ENCODE measurements at places on chromosomes 6 and 20. TPM values are rescaled to one million over a fixed set of nuclear protein-coding genes. Genes with fewer than 3 reads are reported as not detected.

Gene MOG
- polyA plus RNA-seq = 0.22 TPM

Gene PABPC1L
- polyA plus RNA-seq = 104 TPM

Gene PPP1R16B
- 8.6 TPM for polyA plus RNA-seq

GRCh38 chr6:80321011-80321410 is 214.5 kb downstream of the BCKDHB start:
- no peak for DNase-seq

GRCh38 chr20:43736588-43737158 is 9.9 kb upstream of the GTSF1L start:
- no peak for DNase-seq

DNA sequence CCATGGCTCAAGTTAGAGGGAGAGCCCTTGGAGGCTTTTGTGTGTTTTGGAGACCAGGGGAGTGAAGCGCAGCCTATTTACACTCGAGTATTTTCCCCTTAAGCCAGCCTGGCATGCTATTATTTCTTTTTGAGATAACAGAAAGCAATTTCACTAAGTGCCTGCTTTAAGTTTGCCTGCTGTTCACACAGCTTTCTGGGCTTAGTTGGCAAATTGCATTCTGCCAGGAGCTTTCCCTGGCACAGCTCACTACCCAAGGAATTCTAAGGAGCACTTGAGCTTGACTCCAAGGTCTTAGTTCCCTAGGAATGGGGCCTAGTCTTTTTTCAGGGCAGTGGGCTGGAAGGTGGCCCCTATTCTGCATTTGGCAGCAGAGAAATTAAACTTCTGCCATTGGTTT is 19.0 kb upstream of the ASXL1 start:
- DNase-seq = no peak

- no peak for DNase-seq
Measured at GRCh38 chr20:51003753-51004152, 19.2 kb downstream of the KCNG1 start.

- DNase-seq = no peak
Measured at GRCh38 chr6:43772681-43773049, 2.7 kb downstream of the VEGFA start.

DNA sequence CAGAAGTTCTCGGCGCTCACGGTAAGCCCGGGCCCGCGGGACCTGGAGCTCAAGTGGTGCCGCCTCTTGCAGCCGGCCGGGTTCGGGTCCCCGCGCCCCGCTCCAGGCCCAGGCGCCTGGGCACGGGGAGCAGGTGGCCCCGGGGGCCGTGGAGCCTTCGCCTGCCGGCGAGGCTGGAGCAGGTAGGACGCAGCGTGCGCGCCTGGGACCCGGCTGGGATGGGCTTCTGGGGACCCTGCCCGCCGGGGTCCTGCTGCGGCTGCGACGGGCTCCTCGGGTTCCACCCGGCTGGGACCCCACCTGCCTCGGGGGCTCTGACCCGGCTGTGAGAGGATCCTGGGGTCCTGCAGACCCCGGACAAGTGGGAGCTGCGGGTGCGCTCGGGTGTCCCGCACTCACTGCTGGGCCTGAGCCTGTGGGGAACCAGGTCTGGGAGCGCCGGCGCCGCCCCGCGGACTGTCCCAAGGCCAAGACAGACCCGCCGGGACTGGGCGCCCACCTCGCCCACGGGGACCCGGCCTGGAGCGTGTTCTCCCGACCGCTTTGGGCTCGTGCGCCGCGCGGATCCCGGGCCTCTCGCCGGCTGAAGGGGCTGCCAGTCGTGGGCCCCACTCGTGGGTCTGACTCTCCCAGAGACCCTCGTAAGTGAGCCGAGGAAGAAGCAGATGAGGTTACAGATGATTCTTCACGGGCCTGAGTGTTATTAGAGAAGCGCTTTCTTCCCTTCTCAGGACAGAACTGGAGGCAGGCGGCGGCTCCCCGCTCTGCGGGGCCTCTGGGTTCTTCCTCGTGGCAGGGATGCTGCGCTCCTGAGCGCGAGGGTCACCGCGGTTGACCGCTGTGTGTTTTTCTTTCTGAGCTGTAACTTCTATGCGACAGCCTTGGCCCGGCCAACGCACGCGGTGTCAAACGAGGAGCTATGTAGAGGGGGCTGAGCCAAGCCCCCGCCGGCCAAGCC is 729 bp downstream of the SMOC2 start:
- DNase-seq = no peak
